ENCODE measurements at places on chromosomes 4 and X. TPM values are rescaled to one million over a fixed set of nuclear protein-coding genes. Genes with fewer than 3 reads are reported as not detected.

GRCh38 chr4:64784125-64784524, 374.9 kb upstream of the TECRL start:
- no peak for DNase-seq

DNA sequence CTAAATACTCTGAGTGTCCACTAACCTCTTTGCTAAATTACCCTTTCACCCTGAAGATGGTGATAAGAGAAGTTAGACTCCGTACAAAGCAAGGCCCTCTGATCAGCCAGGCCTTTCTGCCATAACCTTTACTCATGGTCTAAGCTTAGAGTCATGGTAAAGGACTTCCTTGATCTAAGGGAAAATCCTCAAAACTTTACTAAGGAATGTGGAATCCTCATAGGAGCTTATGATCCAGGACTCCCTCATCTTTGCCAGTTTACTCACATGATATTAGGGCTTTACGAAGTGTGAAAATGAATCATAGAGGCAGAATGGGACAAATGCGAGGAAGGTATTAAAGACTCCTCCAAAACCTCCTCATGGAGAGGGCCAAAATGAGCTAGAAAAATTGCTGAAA, 7.9 kb upstream of the FAM13A start:
- no peak for DNase-seq

DNA sequence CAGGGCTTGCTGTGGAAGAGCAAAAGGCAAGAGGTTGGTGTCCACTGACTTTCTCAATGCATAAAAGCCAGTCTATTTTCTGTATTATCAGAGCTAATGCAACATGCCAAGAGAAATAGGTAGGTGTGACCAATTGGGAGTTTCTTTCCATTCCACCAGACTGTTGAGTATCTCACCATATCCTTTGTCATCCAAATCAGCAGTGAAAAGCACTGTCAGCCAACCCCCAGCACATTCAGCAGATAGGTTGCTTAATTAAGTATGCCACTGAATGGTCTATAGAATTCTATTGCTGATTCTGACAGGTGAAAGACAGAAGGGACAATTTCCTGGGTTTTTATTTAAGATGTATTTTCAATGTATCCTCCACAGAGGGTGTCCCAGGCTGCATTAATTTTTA, 139.8 kb downstream of the HS6ST2 start:
- DNase-seq, result no peak

The PCYT1B gene
- total RNA-seq, result 6.4 TPM

- no peak for DNase-seq
These were observed 27.2 kb upstream of the TMSB4X start for GRCh38 chrX:12947545-12948235.

GRCh38 chr4:136939781-136940180, 592.5 kb downstream of the PCDH18 start:
- no peak for DNase-seq

DNA sequence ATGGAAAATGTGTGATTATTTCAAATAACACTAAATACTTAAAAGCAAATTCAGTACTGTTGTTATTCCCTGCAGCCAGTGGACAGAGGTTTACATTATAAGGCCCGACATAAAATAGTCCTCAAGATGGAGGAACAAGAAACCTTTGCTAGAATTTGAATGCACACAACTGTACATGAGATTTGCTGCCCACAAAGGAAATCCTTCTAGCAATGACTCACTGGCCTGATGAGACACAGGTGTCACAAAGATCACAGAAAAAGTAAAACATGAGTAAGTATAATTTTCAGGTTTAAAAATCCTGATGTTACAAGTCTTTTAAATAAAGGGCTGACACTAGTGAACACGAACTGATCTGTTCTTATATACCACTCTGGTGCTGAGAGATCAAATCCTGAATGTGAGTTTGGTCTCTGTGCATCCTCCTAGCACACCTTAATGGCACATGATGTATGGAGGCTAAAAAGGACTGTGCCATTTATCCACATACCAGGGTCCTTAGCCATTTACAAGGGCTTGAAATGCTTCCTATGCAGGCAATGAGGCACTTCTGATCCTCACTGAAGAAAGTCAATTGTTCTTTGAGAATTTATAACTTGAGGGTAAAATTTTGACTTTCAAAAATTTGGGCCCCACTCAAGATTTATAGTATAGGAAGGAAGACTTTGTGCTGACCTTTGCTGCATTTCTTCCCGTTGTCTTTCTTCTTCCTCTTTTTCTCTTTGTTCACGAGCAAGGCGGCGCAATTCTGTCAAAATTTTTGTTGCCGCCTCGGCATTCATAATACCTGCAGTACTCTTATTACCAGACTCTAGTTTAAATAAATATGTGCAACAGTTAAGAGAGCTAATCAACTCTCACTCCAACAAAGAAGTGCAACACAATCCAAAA, 23.0 kb downstream of the MAP7D3 start:
- DNase-seq, result peak; percentile 15

The ANOS1 gene
- total RNA-seq, result not detected

The SLC25A53 gene
- 22.7 TPM for total RNA-seq

The AKAP4 gene
- total RNA-seq, result not detected

DNA sequence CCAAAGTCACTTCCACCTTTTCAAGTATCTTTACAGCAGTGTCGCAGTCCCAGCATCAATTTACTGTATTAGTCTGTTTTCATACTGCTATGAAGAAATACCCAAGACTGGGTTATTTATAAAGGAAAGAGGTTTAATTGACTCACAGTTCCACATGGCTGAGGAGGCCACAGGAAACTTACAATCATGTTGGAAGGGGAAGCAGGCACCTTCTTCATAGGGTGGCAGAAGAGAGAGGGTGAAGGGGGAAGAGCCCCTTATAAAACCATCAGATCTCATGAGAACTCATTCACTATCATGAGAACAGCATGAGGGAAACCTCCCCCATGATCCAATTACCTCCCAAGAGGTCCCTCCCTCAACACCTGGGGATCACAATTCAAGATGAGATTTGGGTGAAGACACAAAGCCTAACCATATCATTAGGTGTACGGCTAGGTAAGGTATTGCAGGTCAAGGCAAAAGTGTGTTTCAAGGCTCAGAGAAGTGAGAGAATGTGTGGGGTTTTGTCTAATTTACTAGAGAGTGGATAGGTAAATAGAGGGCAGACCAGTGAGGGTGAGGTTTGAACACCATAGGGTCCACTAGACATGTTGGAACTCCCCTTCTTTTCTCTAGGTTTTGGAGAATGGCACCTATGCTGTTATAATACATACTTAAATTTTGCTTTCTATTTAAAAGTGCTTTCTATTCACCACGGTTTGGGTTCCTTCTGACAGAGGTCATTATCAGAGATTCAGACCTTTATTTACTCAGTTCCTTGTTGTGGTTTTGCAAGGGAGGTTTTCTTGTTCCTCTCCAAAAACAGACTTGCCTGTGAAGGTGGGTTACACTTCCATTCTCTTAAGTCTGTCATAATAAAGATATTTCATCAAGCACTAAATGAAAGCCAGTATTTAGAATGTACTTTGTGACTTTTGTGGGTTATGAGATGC, 186.6 kb downstream of the CPEB2 start:
- no peak for DNase-seq

The CLIC2 gene
- total RNA-seq, result 4.4 TPM

DNA sequence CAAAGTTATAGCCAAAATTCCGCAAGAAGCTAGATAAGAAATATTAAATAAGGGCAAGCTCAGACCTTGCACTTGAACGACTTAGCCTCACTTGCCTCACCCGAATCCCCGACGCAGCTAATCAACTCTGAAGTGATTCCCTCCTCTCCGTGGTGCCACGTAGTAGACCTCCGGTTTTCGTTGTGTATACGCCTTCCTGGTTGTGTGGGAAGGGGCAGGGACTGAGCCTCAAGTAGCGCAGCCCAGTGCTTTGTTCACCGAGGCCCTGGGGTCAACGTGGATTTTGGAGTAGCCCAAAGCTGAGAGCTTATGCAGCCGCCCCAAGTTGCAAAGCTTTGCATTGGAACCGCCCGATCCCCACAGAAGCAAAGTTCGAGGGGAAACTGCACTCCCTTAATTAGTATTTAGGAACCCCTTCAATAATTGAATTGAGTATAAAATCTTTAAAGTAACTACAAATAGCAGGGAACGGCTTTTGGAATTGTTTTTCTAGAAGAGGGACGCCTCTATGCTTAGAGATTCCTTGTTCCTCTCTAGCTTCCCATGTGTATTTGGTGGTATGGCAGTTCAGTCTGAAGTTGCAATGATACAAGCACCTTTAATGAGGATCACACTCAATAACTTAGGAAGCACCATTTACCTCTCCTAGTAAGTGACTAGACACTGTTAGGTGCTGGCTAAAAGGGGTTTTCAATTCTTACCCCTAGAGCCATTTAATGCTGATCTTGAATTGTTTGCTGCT, 55.7 kb downstream of the LINC00632 start:
- peak; percentile 3 for DNase-seq

GRCh38 chr4:128566693-128567092, 242.8 kb upstream of the JADE1 start:
- no peak for DNase-seq

GRCh38 chr4:61246034-61246433, 45.9 kb downstream of the ADGRL3 start:
- DNase-seq, result no peak

DNA sequence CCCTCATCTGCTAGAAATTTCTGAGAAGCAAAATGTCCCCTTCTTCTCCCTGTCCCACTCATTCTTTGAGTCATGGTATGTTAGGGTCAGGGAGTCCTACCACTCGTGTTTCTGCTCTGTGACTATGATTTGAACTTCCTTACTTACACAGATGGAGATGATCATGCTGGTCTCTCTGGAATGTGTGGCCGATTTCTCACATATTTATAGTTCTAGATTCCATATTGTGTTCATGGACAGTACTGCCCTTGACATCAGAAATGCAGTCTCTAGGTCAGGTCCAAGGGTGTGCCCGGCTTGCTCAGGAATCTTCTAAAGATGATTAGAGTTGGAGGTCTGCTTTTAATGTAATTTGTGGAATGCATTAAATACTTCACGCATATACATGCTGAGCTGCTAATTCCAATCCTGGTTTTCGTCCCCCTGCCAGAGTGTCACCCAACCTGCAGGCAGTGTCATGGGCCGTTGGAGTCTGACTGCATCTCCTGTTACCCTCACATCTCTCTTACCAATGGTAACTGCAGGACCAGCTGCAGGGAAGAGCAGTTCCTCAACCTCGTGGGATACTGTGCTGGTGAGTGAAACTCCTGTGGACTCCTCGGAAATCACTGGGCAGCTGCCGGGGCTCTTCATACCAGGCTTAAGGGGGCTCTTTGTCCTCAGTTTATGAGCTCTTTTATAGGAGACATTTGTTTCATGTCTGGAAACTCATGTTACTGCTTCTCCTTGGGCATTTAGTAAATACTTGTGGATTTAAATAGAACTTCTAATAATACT, 214.1 kb upstream of the ANXA3 start:
- no peak for DNase-seq

- DNase-seq, result peak; percentile 11
These were observed 38.7 kb downstream of the KDM5C start for GRCh38 chrX:53186351-53186750.

The ALG13 gene
- total RNA-seq, result 60.4 TPM

The FGG gene
- total RNA-seq, result not detected

DNA sequence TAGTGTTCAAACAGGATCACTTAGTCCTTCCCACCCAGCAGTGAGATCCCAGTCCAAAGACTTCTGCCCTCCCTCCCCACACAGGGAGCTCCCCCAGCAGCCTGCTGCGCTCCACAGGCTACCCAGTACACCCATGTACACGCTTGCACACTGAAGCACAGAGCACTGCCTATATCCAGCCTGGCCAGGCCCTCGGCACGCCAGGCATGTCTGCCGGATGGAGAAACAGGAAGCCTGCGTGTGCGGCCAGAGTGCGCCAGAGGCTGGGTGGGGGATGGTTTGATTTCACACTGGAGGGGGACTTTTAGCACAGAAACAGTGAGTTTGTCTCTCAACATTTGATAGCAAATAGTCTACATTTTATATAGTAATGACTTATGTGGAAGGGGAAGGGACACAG, 833.5 kb upstream of the IGFBP7 start:
- DNase-seq, result peak; percentile 1

DNA sequence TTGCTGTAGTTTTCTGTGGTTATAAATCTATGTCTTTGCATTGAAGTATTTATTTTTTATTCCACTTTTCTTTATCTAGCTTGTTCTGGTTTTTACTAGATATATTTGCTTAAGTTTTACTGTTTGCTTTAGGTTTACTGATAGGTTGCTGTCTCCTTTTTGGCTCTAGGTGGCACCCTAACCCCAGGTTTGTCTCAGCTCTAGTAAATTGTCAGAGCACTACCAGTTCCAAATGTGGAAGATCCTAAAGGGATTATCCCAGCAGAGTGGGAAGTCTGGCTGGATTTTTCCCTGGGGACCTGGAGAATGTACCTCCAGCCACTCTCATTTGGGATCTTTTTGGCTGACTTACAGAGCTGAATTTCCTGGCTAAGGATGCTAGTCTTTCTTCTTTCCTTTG, 106.1 kb downstream of the PBDC1 start:
- peak; percentile 1 for DNase-seq
